NCI-H1436 treated with DMSO at 0.1 percent for 48 hours (cell line): ENCODE measurements at places on chromosomes 6 and 20.

DNA sequence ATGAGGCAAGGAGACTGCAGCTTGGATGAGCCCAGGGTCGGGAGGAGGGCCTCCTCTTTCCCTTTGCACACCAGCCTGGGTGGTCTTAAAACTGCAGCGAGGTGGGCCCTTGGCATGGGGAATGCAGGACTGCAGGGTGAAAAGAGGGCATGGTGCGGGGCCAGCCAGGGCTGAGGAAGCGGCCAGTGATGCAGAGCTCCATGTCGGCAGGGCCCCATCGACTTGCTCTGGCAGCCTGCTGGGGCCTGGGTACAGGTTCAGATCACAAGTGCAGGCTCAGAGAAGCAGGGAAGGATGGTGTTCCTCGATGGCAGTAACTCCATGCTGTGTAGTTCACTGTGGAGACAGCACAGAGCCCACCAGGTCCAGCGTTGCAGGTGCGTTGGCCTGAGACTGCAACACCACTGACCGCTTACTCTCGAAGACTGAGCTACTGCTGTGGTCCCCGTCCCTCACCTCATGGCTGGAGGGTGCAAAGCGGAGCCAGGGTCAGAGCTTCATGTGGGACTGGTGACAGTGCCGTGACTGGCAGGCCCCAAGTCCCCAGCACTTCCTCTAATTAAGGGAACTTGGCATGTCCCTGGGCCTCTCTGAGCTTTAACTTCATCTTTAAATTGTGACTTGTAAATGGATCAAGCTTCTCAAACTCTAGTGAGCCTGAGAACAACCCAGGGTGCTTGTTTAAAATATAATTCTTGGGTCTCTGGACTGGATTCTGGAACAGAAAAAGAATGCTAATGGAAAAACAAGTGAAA lies 223.2 kb downstream of the SYNDIG1 start:
- DNase-seq: no peak

- DNase-seq: no peak
Observed at GRCh38 chr6:110158479-110158878, 21.0 kb downstream of the WASF1 start.

- no peak for DNase-seq
Observed at GRCh38 chr6:75484535-75484934, 9.1 kb downstream of the FILIP1 start.

GRCh38 chr6:148887181-148887580 lies 140.4 kb downstream of the UST start:
- DNase-seq: no peak

- DNase-seq: no peak
Observed at GRCh38 chr6:111230351-111231089, 143.2 kb downstream of the SLC16A10 start.

DNA sequence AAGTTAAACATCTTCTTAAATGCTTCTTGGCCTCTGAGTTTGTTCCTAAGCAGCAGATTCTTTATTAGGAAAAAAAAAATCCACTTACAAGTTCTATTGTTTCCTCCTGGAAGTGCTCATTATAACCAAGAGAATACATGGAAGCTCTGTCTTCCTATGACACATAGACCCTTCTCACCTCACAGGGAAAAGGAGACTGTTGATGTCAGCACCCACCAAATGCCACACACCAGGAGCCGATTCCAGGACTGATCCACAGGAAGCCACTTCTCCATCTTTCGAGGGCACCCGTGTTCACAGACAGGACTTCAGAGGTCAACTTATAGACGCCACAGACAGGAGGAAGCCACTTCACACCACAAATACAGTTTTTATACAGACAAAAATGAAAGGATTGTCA lies 13.4 kb upstream of the BNIP5 start:
- no peak for DNase-seq

- no peak for DNase-seq
Observed at GRCh38 chr6:2047855-2048254, 197.6 kb downstream of the GMDS start.

DNA sequence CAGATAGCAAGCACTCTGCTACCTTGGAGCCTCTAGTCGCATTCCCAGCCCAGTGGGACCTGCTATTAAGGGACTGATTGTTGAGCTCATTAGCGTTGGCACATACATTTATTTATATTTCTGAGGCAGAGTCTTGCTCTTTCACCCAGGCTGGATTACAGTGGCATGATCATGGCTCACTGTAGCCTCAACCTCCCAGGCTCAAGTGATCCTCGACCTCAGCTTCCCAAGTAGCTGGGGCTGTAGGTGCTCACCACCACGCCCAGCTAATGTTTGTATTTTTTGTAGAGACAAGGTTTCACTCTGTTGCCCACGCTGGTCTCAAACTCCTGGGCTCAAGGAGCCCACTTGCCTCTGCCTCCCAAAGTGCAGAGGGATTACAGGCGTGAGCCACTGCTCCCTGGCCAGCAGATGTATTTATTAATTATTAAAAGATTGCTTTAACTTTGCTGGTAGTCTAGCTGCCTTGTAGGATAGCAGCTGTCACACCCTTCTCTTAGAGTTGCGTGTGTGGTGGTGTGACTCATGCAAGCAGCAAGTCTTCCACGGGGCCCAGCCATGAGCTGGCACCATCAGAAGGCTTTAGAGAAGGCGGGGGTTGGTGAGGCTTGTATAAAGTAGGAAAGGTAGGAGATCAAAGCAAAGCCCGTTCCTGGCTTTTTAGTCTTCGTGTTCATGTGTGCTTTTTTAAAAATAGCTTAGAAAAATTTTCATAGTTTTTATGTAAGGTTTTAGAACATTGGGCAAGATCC lies 16.5 kb downstream of the ACTR5 start:
- no peak for DNase-seq

GRCh38 chr20:20491110-20491783 lies 123.3 kb downstream of the INSM1 start:
- DNase-seq: no peak

DNA sequence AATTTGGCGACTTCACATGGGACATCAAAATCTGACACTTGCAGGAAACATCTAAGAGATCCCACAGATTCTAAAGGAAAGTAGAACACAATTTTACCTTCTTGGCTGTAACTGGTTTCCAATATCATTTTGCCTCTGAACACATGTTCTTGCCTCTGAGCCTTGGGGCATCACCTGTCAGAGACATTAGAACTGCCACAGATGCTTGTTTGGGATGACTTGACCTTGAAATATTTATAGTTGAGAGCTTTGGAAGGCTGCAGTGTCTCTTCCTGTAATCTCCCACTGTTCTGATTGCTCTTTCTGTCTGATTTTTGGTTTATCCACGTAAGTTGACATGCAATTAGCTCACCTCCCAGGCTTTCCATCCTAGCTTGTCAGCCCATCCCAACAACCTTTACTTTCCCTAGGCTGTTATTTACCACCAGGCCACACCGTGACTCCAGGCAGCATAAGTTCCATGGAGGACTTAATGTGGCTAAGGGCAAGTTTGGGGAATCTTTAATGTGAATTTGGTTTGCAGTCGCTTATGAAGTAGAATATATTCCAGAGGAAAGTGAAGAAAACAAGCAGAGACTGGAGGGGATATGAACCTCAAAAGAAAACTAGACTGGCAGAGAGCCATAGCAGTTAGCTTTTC lies 256.5 kb upstream of the RIN2 start:
- DNase-seq: no peak

DNA sequence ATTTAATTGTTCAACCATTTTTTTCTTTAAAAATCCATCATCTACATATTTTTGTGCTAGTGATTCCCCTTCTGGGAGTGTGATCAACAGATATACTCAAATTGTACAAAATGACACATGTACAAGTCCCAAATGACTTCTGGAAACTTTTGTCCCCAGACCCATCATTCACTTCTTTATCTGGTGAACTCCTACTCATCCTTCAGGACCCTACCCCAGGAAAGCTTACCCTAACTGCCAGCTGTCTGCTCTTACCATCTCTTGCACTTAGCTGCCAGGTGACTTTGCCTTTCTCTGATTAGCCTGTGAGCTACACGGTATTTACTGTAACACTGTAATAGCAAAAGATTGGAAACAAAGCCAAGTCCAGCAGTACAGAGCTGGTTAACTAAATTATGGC lies 55.3 kb downstream of the JPH2 start:
- DNase-seq: no peak

DNA sequence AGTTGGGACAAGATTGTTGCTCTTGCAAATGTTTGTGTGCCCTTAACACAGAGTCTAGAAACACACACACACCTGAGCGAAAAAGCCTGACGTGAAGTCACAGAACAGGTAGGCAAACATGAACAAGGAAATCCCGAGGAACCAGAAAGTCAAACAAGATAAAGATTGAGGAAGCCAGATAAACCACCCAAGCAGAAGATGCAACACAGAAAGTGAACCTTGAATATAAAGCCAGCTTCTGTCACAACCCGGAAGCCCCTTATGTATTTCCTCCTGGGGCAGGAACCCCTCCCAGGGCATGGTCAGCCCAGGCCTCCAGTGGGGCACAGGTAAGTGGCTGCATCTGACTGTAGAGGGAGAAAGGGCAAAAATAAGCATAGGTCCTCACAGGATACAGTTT lies 158.2 kb upstream of the SUPT3H start:
- no peak for DNase-seq

DNA sequence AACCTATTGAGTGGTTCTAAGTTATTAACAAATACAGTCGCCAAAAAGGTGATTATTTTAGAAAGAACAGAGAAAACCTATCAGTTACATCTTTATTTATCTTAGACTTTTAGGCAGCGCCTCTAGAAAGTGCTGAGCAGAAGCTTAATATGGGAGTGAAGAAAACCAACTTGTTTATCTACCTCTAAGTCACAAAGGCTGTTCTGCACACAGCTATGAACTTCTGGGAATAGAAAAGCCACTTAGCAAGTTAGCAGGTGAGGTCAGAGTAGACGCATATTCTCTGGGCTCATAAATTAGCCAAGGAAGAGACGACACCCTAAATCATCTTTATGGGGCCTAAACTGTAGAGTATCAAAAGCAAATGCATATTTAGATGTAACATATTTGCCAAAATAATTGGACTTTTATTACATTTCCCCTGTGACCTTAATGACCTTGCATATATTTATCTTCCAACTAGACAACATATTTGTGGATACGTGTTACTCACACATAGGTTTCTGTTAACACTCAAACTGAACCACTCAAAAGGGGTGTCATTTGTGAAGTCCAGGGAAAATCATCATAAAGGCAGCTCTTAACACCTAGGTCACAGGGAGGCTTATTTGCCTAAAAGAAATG lies 267.1 kb downstream of the ADGB start:
- DNase-seq: no peak

DNA sequence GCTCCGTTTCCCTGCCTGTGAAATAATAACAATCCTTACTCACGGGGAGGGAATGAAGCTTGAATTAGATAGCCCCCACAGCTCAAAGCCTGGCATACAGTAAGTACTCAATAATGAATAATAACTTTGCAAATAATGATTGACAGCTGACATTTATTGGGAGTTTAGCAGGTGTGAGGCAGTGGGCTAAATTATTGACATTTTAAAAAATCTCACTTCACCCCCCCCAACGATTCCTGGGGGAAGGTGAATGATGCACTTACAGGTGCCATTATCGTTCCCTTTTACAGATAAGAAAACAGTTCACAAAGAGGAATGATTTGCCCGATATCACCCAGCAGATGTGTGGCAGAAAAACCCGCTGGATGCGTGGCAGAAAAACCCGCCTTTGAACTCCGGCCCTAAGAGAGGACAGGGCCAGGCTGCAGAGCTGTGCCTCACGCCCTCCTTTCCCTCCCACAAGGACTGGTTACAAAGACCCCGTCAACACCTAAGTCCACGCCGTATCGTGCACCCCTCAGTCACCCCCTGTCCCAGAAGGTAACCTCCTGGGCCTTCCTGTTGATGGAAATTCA lies 114.2 kb upstream of the PTPN1 start:
- no peak for DNase-seq
